ENCODE measurements at places on chromosomes 7 and 10.

DNA sequence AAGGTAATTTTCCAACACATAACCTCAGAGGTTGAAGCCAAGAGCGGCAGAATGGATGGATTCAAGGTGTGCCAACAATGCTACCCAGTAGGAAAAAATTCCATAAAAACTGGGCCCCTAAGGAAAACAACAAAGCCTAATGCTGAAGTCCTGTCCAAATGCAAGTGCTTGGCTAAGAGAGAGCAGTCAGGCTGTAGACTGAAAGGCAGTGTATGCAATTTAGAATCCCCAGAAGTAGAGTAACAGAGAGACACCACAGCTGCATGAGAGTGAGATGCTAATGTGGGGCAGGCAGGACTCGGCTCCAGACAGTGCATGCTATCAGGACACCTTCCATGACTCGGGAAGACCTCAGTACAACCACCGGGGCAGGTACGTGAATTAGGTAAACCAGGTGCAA, 124.5 kb downstream of the ZFAND4 start:
- no peak for DNase-seq

DNA sequence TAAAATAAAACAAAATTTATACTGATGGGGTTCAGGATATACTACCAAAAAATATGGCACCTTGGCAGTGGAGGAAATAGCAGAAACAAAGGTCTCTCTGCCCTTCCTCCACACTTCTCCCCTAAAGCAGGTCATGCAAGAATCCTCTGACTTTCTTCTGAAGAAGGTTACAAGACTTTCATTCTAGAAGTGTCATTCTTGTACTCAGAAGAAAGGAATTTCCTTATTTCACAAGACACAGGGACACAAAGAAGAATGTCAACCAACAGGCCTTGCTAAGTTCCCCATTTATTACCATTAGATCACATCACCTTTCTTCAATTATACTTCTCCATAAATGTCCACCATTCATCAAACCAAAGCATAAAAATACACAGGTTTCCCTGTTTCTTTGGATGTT, 470.2 kb downstream of the PAXIP1 start:
- no peak for DNase-seq

DNA sequence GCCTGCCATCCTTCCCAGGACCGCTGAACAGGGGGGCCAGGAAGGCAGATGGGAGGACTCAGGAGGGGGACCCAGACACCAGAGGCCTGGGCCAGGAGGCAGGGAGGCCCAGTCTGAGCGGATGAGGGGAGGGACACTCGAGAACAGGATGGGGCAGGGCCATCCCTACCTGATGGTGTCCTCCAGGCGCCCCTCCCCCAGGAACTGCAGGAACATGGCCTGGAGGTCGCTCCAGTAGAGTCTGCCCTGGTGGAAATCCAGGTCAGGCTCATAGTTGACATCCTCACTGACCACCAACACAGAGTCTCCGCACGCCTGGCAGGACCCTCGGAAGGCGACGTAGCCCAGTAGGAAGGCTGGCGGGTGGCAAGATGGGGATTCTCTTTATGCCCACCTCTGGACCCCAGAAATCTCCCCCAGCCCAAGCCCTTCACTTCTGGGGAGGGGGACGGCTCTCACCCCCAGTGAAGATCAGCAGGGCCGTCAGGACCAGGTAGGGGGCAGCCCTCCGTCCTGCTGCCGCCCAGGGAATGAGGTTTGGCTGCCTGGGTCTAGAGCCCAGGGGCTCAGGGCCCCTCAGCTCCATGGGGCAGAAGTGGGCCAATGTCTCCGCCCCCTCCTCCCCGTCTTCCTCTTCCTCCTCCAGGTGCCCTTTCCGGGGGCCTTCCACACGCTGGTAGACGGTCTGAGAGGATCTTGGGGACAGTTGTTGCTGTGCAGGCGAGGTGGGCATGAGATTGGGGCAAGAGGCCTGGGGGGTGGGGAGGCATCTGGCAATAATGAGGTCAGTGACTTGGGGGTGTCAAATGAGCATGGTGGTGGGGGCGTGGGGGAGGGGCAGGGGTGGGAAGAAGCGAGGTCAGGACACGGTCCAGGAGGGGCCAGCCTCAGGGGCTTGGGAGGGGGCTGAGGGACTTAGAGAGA, 573 bp downstream of the TFR2 start:
- DNase-seq: no peak

GRCh38 chr10:123974406-123974805, 82.8 kb upstream of the CPXM2 start:
- DNase-seq: no peak

- no peak for DNase-seq
Observed at GRCh38 chr7:99008181-99008631, 129.9 kb downstream of the TRRAP start.

DNA sequence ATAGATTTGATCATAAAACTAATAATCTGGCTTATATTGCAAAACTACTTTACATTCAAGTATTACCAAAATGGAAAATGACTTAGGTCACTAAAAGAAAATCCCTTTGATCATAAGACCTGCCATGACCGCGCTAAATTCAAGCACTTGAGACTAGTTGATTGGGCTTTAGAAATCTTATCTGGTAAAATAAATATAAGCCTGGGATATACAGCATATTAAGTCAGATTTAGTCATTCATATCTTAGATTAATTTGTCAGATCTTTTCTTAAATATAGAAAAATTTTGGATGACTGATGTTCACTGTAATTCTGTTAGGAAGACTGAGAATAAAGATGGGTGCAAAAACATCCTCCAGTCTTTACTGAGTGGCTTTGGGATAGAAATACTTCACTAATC, 450.0 kb downstream of the HTR7 start:
- no peak for DNase-seq

DNA sequence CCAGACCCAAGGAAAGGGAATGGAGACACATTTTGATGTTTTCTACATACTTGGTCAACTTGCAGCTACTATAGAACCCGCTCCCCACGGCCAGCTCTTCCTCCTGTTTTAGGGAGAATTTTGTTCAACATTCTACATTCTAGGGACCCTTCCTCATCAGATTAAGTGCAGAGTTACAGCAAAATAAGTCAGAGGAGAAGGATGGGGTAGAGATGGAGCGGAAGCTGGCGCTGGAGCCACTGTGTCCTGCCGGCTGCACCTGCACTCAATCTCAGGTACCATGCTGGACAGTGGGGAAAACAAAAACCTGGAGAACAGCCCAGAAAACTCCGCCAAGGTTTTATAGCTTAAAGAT, 79.4 kb upstream of the EN2 start:
- DNase-seq: no peak

- DNase-seq: no peak
Observed at GRCh38 chr10:70233939-70234300, 691 bp upstream of the PPA1 start.
